ENCODE measurements at places on chromosomes 2 and 18.

DNA sequence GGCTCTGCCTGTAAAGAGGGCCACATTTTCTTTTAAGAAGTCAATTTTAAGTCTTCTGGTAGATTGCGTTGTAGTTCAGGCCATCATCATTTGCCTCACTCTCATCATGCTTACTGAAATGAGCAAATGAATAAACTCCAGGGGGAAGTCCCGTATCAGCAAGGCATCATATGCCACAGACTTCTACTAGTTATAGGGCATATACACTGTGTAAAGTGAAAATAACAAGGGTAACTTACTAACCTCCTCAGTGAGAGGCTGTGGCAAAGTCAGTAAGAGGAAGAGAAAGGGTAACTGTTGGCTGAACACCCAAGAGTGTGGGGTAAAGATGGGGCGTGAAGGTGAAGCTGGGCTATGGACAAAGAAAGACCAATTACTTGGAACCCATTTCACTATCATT, 456.2 kb downstream of the SPAG16 start:
- DNase-seq, result no peak

DNA sequence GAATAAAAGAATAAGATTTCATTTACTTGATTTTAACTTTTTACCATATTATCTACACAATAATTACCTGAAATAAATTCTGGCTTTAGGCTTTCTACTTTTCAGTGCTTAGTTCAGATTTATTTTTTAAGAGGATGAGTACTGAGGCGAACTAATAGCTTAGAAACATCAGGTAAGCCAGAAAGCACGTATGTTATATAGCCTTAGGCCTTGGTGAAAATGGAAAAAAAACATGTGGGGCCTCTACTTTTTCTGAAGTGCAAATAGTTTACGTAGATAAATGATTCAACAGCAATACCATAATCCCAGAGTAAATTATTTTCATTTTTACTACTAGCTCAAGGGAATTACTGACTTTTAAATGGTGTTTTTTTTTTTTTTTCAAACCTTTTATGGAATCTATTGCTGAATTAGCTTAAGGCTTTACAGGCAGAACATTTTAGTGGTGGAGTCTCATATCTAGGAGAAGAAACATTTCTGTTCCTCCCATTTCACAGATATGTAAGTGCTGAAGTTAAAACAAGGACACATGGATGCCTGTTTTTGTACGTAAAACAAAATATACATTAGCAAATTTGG, 6.2 kb downstream of the CPS1 start:
- DNase-seq, result no peak

- DNase-seq, result no peak
Observed at GRCh38 chr2:236867441-236868260, 218.0 kb upstream of the COPS8 start.

DNA sequence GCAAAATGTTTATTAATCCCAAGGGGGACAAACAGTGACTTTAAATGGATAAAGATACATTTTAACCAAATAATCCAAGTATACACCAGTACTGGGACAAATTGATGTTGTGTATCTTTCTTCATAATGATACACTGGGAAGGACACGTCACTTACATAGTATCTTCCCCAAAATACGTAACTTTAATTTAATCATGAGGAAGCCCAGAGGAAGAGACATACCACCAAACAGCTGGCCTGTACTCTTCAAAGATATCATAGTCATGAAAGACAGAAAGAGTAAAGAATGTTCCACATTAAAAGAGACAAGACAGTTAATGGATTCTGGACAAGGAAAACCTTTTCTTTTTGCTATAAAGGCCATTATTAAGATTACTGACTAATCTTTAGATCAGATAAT, 37.1 kb downstream of the AGFG1 start:
- DNase-seq, result no peak

GRCh38 chr2:10309286-10309685, 6.6 kb downstream of the HPCAL1 start:
- DNase-seq, result no peak

DNA sequence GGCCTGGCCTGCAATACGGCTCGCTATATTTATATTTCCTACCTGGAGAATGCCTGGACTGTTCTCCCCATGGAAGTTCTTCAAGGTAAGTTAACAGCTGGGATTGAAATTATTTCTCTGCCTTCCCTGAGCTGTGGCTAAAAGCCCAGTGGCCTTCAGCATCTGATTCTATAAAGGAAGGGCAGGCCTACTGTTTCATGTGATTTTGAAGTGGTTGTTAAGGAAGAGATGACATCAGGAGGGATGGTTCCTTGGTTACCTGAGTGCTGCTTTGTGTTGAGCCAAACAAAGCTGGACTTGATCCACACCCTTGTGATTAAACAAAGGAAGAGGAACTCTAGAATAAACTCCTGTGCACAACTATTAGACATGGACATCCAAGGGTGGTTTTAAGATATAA, 61.6 kb downstream of the MFSD6 start:
- peak; percentile 81 for DNase-seq

GRCh38 chr2:64635976-64636911, 17.5 kb downstream of the SERTAD2 start:
- no peak for DNase-seq

DNA sequence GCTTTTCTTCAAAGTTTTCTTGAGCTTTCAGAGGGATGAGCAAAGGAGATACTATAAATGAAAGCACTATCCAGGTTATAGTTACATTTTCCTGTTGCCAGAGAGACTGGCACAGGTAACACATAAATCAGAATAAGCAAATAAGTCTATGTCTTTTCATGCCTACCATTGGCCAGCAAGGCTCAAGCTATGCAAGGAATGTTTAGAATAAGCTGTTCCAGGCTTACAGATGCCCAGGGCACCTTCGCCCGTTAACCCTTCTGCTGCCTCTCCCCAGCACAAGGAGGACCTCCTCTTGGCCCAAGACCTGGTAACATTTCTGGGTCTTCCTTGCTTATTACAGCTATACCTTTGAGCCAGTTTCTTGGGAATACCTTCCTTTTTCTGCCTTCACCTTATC, 233.7 kb upstream of the MEIS1 start:
- DNase-seq, result no peak

DNA sequence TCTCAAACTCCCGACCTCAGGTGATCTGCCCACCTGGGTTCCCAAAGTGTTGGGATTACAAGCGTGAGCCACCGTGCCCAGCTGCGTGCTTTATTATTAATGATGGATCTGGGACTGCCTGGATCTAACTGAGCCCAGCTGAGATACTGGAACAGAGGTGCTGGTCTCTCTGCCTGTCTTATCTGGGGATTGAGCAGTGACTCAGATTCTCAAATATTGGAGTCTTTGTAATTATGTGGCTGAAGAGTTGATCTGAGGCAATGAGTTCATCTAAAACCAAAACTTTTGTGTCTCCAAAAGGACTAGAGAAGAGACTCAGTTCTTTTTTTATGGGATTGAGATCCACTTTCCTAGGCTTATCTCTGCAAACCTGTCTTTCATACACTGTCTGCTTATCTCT, 16.3 kb downstream of the PLEKHB2 start:
- no peak for DNase-seq

All from SHP77 treated with DMSO at 0.1 percent for 48 hours (cell line).